Left ventricle myocardium inferior (tissue), 1 donor: ENCODE measurements at places on chromosomes 13 and 19.
A peak's percentile ranks its signal among the peaks of the same experiment; 100 is the strongest.

DNA sequence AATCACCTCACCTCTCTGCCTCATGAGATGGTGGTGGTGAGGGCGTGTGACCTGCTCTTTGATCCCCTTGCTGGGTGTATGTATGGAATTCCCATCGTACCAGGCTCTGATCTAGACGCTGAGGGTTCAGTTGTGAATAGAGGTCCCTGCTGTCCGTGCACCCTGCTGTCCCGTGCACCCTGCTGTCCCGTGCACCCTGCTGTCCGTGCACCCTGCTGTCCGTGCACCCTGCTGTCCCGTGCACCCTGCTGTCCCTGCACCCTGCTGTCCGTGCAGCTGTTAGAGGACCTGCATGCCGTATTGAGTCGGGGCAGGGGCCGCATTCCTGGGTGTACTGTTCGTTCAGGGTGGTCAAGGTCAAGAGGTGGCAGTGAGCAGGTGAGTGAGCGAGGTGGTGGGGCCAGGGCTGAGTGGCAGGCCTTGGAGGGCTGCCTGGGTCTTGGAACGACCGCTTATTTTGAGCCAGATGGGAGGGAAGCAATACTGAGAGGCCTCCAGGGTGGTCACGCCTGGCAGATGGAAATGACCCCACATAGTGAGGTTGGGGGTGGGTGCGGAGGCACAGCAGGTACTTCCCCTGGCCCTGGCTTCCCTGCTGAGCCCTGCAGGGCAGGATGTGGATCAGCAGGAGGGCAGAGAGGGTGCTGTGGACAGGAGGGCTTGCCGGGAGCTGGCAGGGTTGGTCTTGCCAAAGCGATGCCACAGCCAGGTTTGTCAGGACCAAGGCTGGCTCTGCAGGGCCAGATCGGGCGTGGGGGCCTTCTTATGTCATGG, 4.6 kb upstream of the EPN1 start:
- H3K27me3 ChIP-seq = no peaks in the 10 kb centered on the region
- no peak overlapping the region for H3K27ac ChIP-seq
- no peak overlapping the region for H3K4me3 ChIP-seq
- peaks cover 65% of the 10 kb centered on the region for H3K36me3 ChIP-seq
- no peak for DNase-seq

DNA sequence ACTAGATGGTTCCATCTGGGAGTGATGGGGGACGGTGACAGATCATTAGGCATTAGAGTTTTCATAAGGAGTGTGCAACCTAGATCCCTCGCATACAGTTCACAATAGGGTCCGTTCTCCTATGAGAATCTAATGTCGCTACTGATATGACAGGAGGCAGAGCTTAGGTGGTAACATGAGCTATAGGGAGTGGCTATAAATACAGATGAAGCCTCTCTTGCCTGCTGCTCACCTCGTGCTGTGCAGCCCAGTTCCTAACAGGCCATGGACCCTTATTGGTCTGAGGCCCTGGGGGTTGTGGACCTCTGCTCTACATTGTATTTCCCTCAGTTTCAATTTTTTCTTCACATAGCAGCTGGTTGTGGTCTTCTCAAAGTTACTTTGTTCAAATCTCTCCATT, 56.5 kb downstream of the CDK8 start:
- peaks cover 44% of the 10 kb centered on the region for H3K4me1 ChIP-seq
- H3K36me3 ChIP-seq = no peaks in the 10 kb centered on the region

DNA sequence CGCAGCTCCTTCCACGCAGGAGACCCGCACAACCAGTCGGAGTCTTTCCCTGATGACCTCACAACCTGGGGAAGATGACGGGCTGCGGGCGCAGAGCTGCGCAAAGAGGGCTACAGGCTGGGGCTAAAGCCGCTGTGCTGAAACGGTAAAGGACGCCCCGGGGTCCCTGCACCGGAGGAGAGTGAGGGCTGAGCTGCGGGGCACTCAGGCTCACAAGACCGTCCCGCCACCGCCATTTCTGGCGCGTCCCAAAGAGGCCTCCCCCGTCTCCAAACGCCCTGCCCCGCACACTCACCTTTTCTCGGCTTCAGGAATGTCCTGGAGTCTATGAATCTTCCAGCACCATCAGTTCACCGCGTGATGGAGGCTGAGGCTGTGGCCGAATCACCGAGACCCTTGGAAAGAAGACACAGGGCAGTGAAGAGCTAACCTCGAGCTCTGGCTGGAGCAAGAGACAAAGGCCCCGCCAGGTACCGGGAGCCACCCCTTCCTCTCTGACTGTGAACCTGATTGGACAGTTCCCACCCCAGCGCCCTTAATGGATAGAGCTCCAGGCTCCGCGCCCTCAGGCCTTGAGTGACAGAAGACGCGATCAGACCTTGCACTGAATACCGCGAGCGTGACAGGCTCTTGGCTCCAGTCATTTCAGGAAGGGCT, 41.8 kb upstream of the ZNF429 start:
- peak overlapping the region; percentile 62 for H3K4me3 ChIP-seq
- H3K36me3 ChIP-seq = no peaks in the 10 kb centered on the region
- H3K27ac ChIP-seq = no peak overlapping the region
- H3K4me1 ChIP-seq = no peaks in the 10 kb centered on the region

GRCh38 chr19:31096935-31097545, 252.2 kb downstream of the TSHZ3 start:
- no peaks in the 10 kb centered on the region for H3K27me3 ChIP-seq
- H3K4me3 ChIP-seq = no peak overlapping the region
- peaks cover 22% of the 10 kb centered on the region for H3K4me1 ChIP-seq
- no peak overlapping the region for H3K27ac ChIP-seq
- no peak for DNase-seq
- no peaks in the 10 kb centered on the region for H3K36me3 ChIP-seq

GRCh38 chr13:33937373-33938098, 119.6 kb downstream of the RFC3 start:
- H3K27me3 ChIP-seq = no peaks in the 10 kb centered on the region
- H3K4me3 ChIP-seq = no peak overlapping the region
- peaks cover 12% of the 10 kb centered on the region for H3K4me1 ChIP-seq
- DNase-seq = no peak
- no peak overlapping the region for H3K27ac ChIP-seq
- H3K36me3 ChIP-seq = no peaks in the 10 kb centered on the region

- no peaks in the 10 kb centered on the region for H3K27me3 ChIP-seq
- no peak for DNase-seq
- H3K27ac ChIP-seq = no peak overlapping the region
- H3K4me3 ChIP-seq = no peak overlapping the region
- peaks cover 12% of the 10 kb centered on the region for H3K4me1 ChIP-seq
- H3K36me3 ChIP-seq = no peaks in the 10 kb centered on the region
Measured at GRCh38 chr13:50200988-50201387, 185.7 kb downstream of the KCNRG start.

GRCh38 chr19:55526216-55527196, 10.4 kb downstream of the SBK2 start:
- no peaks in the 10 kb centered on the region for H3K36me3 ChIP-seq
- peak; percentile 82 for DNase-seq
- peaks cover 20% of the 10 kb centered on the region for H3K4me1 ChIP-seq
- peak overlapping the region; percentile 81 for H3K27ac ChIP-seq
- H3K4me3 ChIP-seq = peak overlapping the region; percentile 38

- H3K4me1 ChIP-seq = peaks cover 7% of the 10 kb centered on the region
- H3K27me3 ChIP-seq = no peaks in the 10 kb centered on the region
- H3K4me3 ChIP-seq = no peak overlapping the region
Measured at GRCh38 chr13:107124129-107124718, 556.3 kb upstream of the ARGLU1 start.

GRCh38 chr13:85520445-85520844, 278.8 kb downstream of the SLITRK6 start:
- H3K27me3 ChIP-seq = no peaks in the 10 kb centered on the region
- no peak overlapping the region for H3K4me3 ChIP-seq
- no peaks in the 10 kb centered on the region for H3K4me1 ChIP-seq
- H3K36me3 ChIP-seq = no peaks in the 10 kb centered on the region

DNA sequence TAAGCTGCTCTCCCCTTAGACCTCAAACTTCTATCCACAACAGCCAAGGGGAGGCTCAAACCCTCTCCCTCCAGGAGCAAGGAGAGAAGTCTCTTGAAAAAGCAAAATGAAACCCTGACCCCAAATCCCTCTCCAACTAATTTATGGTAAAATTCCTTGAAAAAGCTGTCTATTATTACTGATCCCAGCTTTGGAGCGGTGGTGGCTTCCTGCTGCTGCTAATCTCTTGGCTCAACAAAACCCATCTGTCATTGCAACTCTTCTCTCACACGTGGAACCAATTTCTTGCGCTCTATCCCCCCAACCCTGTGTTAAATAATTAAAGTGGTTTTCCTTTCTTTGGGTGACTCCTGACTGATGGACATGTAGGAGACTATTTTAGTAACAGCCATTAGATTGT, 64.1 kb upstream of the OXGR1 start:
- no peak for DNase-seq
- H3K36me3 ChIP-seq = no peaks in the 10 kb centered on the region
- H3K27ac ChIP-seq = no peak overlapping the region
- H3K4me3 ChIP-seq = no peak overlapping the region
- H3K4me1 ChIP-seq = no peaks in the 10 kb centered on the region
- H3K27me3 ChIP-seq = no peaks in the 10 kb centered on the region

- H3K36me3 ChIP-seq = peaks cover 10% of the 10 kb centered on the region
- peak overlapping the region; percentile 100 for H3K27ac ChIP-seq
- H3K4me3 ChIP-seq = peak overlapping the region; percentile 90
- no peaks in the 10 kb centered on the region for H3K27me3 ChIP-seq
Measured at GRCh38 chr19:1245494-1246264, 2.7 kb upstream of the MIDN start.

DNA sequence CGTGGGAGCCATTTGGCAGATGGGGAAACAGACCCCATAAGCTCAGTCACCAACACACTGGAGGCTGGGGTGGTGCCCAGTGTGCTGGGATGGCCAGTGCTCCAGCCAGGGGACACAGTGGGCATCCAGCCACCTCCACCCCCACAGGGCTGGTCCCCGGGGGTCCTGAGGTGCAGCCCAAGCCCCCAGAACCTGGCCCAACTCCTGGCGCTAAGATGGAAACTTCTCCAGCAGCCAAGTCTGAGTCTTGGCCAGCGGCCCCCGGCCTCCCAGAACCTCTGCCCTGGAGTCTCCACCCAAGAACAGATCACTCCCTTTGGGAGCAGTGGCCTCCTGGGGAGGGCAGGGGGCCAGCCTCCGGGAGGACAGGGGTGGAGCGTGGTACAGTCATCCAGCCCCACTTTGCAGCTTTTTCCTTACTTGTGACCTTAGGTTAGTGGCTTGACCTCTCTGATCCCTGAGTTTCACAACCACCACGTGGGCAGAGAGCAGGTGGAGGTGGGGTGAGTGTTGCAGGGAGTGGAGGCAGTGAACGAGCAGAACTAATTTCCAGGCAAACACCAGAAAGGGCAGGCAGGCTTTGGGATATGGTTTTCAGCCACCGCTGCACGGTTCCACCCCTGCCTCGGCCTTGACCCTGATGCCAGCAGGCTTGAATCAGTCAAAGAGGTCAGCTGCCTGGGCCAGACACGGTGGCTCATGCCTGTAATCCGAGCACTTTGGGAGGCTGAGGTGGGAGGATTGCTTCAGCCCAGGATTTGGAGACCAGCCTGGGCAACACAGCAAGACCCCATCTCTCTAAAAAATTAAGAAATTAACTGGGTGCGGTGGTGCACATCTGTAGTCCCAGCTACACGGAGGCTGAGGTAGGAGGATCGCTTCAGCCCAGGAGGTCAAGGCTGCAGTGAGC, 4.3 kb upstream of the NRTN start:
- H3K27me3 ChIP-seq = peaks cover 74% of the 10 kb centered on the region
- DNase-seq = no peak
- peaks cover 35% of the 10 kb centered on the region for H3K4me1 ChIP-seq
- no peaks in the 10 kb centered on the region for H3K36me3 ChIP-seq
- H3K4me3 ChIP-seq = no peak overlapping the region
